ENCODE measurements at places on chromosomes 4 and X.

- DNase-seq, result no peak
These were observed 170.7 kb upstream of the SMARCAD1 start for GRCh38 chr4:94036964-94037363.

- no peak for DNase-seq
These were observed 9.7 kb upstream of the IRAK1 start for GRCh38 chrX:154029439-154029838.

DNA sequence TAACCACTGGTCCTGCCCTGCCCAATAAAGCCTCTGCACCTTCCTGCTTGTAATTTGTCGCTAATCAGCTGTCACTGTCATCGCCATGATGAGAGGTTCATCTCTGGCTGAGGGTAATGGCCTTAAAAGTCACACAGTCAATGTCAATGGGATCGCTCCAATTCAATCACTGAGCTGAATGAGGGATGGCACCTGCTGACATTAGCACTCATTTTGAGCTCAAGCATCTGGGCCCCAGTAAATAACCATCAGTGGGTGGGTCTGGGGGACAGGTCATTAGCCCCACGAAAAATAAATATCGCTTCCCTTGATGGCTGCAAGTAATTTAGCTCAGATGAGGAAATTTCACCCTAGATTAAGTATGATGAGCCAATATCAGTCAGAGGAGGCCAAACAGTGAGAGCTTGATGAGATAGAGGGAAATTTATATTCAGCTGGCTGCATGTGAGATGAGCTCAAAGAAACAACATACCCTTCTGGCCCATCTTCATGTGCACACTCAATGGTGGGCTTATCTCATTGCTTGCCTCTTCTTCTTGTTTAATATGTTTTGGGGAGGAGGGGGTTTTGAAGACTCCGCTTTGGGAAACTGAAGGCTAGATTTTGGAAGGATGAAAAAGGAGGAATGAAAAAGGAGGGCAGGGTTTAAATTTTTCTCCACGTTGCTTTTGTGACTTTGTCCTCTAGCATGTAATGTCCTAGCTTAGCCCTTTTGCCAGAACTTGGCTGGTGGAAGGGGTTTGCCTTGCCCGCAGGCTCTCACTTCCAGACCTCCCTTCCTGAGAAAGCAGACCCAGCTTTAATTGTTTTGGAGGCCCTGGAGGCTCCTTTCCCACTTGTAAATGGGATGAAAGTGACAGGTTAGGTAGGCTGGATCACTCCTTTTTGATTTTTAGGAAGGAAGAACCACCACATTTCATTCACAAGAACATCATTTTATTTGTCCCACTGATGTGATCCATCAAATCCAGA lies 84.8 kb upstream of the PAQR3 start:
- DNase-seq, result no peak

GRCh38 chr4:120731561-120731960 lies 191.0 kb downstream of the PRDM5 start:
- no peak for DNase-seq

DNA sequence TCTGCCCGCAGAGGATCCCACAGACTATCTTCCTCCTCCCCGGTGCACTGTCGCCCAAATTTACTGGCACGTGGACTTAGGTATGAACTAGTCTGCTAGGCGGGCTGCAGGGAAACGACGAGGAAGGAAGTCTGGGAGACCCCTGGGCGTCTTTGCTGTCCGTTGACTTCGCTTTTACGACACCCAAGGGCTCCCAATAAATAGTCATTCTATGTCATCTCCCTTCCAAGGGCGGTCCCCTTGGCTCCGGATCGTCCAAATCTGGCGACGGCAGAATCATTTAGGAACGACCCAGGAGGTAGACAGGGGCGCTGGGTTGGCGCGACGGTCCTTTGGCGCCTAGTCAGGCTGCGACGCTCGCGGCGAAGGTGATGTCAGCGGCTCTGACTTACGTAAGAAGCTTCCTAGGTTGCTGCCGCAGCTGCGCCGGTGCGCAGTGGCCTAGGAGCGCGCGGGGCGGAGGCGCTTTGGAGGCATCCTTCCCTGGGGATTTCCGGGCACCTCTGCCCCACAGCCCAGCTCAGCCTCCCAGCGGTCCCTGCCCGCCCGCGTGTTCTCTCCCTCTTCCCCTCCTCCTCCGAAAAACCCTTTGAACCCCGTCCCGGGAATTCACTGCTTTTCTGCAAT lies 2.2 kb downstream of the NHS start:
- no peak for DNase-seq
